ENCODE measurements at places on chromosomes 3 and 15.

DNA sequence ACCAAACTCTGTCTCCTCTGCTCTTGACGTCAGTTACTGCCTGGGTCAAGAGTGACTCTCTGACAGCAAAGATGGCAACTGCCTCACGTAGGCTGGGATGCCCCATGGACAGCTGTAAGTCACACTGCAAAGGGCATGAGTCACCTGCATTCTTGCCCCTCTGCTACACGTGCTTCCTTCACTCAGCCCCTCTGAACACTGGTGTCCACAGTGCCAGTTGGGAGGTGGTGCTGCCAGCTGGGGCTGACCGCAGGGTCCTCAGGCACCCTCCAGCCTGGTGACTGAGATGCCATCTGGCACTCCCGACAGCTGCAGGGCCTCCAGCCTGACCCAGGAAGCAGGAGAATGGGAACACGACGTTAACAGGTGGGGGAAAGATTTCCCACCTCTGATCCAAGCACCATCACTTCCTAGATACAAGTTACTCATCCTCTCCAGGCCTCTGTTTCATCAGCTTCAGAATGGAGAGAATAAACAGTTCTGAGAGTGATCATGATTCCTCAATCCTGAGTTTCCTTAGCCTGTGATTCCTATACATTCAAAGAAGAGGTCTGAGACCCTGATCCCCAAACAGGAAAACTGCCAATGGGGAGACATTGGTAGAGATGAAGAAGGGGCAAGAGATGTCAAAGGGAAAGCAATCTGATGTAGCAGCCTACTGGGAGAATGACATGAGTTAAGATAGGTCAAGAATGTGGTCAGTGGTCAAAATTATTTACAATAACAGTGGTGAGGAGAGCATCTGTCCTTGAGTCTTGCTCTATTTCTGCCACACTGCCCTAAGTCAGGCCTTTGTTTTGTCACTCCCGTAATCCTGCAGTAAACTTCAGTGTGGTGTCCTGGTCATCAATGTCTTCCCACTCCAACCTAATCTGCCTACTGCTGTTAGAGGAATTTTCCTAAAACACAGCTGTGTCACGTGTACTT lies 86.1 kb upstream of the BCL6 start:
- no peak for DNase-seq

DNA sequence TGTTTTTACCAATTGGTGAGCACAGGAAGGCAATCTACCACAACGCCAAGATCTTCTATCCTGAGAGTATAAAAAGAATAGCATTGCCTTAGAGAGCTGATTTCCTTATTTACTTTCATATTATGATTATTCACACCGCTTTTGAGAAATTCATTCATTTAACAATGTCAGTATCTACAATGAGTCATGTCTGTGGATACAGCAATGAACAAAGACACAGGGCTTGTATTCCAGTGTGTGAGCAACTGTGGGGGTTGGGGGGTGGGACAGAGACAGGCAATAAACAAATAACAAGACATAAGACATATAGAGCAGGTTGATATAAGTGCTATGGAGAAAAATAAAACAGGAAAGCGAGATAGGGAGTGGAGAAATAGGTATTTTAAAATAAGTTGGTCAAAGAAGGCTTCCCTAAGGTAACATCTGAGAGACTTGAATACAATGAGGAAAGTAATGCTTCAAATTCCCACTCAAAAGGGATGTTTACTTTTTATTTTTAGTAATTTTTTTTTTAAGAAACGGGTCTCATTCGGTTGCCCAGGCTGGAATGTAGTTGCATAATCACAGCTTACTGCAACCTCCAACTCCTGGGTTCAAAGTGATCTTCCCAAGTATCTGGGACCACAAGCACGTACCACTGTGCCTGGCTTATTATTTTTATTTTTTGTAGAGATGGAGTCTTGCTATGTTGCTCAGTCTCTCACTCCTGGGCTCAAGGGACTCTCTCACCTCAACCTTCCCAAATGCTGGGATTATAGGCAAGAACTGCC lies 45.7 kb downstream of the PGBD4 start:
- DNase-seq, result no peak

- DNase-seq, result no peak
Measured at GRCh38 chr3:126972866-126973265, 10.0 kb upstream of the PLXNA1 start.

DNA sequence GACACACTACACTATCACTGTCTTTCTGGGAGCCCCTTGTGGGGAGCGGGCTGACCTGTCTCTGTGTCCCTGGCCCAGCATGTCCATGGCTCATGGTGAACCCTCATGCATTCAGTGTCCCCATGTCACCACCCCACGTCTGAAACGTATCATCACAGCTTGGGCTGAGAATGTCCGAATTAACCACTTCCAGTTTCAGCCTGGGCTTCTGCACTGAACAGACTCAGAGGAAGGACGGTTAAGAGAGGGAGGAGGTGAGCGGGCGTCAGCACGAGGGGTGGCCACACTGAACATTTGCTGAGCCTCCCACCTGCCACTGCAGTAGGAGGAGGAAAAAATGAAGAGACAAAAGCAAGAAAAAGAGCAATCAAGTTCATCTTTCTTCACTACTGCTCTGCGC lies 30.5 kb downstream of the ATP2B2 start:
- DNase-seq, result no peak

- no peak for DNase-seq
Measured at GRCh38 chr3:31955581-31955980, 25.5 kb downstream of the OSBPL10 start.

DNA sequence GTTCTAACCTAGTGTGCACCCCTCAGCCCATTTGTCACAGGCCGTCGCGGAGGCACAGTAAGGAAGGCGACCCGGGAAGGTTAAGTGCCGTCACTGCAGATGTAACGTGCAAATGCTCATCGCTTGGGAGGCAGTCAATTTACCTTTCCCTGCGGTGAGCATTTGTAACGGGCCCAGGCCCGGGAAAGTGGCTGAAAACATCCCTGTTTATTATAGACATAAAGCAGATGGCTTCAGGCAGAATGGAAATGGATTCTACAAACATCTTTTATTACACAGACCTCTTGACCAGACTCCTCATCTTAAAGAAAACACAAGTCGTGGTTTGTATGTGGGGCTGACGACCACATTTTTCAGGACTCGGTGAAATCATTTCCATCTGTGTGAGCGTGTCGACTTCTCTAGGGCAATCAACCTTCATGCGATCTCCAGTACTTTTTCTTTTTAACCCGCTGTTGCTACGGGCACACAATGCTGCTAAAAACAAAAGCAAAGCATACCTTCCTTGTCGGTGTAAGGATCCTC lies 43.6 kb downstream of the NMNAT3 start:
- DNase-seq, result no peak

DNA sequence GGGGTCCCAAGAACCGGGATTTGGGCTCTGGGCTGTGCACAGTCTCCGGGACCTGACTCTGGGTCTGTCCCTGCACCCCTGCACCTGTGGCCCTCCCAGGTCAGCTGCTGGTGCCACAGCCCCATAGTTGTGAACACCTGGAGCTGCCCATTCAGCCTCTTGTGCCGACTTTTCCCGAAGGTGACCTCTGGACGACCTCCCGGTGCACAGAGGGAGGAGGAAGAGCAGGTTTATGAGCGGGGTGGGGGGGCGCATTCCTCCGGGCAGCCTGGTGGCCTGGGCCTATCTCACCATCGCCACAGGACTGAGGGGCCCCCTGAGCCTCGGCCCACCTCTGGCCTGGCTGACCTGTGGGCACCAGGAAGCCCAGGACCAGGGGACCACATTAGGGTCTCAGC lies 45.3 kb downstream of the DNAJB8 start:
- DNase-seq, result no peak

DNA sequence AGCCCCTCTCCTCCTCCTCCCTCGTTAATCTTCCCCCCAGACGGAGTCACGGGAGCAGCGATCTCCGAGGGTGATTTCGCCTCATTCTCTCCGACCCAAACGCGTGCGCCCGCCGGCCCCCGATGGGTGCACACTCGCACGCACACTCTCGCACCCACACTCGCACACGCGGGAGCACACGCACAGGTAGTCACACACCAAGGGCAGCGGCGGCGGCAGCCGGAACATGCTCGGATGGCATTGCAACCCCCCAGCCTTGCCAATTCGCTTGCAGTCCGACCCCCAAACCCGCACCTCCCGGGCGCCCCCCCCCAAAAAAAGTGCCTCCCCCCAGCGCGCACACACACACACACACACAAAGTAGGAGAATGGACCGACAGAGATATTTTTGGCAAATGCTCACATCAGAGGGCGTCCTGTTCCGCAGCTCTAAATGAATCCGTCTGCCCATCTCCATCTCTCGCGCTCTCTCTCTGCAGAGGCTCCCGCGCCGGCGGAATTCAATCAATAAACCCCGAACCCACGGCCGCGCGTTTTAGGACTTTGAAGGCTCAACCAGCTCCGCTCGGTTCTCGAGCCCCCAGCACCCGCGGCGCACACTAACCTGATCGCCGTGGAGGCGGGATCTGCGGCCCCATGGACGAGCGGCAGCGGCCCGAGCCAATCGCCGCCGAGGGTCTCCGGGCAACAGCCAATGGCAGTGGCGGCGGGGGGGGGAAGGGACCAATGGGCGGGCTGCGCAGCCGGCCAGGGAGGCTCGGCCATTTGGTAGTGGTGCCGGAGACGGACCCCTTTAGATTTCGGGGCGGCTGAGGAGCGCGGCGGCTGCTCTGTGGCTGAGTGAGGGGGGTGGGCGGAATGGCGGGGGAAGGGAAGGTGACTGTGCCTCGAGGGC lies at the start of gene ANP32A:
TSS of gene ANP32A (minus strand) at position 601 of the 895 bp plus-strand sequence. CDS start at position 457, 144 bp downstream.
- peak; percentile 97 for DNase-seq
